Cortex of kidney (tissue), 1 donor: ENCODE measurements at places on chromosomes 11 and 22.

- no peak for DNase-seq
Observed at GRCh38 chr11:127445476-127445875, 444.9 kb upstream of the KIRREL3 start.

- no peak for DNase-seq
Observed at GRCh38 chr11:47236482-47236881, 12.1 kb downstream of the ACP2 start.

DNA sequence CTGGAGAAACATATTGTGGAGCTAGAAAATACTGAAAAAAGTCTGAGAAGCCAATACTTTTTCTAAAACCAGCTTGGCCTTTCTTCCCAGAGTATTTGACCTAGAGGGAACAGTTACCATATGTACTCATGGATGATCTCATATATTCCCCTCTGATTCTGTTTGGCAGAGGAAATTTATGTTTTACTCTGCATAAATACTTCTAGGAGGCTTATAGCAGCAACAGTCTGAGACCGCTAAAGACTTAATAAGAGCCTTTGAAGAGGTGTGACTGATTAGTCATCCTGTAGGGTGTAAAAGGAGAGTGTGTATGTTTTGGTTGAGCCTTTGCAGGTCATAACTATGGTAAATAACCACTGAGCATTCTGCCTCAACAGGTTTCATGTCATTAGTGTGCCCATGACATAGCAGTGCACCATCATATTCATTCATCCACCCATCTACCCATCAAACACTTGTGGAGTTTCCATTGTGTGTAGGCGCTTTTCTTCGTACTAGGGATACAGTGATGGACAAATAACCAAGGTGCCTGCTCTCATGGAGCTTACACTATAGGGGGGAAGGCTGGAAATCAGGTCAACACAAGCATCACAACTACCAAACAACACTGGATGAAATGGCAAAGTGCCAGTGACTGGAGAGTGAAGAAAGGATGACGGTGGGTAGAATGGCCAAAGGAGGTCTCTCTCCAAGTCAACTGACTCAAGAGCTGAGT, 44.5 kb downstream of the TRAF6 start:
- DNase-seq: no peak

DNA sequence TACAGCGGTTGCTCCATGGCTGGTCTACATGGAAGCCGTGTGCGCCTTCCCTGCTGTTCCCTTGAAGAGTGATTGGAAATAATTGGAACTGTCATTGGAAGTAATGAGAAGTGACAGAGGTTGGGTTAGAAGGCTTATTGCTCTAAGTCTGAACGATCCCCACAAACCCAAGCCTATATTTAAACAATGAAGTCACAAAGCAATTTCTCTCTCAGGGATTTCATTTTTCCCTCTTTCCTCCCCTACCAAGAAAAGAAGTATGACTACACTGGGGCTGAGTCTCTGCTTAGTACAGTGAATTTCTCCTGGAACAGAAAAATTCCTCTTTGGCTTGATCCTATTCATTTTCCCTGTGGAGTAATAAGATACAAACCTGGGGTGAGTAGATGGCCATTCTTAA, 7.8 kb downstream of the CLMP start:
- no peak for DNase-seq

DNA sequence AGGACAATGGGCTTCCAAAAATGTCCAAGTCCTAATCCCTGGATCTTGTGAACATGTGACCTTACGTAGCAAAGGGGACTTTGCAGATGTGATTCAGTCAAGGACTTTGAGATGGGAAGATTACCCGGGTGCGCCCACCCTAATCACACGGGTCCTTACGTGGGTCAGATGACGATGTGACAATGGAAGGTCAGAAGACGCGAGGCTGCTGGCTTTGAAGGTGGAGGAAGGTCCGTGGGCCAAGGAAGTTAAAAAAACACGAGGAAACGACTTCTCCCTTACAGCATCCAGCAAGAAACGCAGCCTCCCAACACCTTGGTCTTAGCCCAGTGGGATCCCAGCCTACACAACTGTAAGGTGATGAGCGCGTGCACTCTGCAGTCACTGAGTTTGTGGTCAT, 860.1 kb downstream of the TBC1D22A start:
- no peak for DNase-seq

DNA sequence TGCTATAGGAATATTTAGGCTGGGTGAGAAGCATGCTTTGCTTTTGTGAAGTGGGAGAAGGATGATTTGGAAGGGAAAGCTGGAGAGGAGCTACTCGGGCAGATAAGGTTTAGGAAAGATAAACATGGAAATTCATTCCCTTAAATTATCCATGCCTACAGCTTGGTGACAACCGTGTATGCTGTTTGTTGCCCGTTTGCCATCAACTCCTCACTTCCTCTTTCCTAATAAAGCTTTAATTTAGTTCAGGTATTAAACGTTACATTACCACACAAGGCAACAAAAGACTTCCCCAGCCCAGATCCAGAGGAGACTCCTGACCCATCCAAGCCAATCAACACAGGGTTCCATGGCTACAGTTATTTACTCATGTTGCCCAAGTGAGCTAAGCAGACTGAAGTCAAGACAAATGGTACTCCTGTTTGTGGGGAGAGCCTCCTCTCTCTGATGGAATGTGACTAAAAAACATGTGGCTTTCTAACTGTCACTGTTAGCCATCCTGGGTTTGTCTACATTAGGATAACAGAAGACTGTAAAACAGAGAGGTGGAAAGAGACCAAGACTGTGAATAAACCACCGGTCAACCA, 101.7 kb upstream of the GRAMD1B start:
- DNase-seq: no peak

GRCh38 chr11:34213366-34213765, 107.9 kb downstream of the NAT10 start:
- no peak for DNase-seq

- no peak for DNase-seq
Observed at GRCh38 chr11:119195680-119196079, 10.4 kb downstream of the NHERF4 start.

DNA sequence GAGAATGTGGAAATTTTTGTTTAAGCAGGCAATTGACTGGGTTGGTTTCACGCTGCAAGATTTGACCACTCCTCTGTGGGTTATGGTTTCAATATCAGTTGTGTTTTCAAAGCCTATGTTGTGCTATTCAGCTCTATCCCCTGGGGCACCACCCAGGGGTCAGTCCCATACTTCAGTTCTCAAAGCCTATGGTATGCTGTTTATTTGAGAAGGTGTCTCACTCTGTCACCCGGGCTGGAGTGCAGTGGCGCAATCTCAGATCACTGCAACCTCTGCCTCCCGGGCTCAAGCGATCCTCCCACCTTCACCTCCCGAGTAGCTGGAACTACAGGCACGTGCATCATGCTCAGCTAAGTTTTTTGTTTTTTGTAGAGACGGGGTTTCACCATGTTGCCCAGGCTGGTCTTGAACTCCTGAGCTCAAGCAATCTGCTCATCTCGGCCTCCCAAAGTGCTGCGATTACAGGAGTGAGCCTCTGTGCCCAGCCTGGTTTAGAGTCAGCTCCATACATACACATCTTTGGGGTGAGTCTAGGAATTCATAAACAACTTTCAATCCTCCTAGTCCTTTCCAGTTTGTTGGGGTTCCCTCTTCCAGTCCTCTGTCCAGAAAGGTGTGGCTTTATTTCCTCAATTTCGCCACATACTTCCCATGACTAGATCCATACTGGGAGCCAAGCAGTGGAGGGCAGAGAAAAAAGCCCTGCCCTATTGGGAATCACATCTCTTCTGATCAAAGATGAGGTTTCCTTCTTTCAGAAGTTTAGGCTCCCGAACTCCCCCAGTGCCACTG, 35.0 kb upstream of the MAPK1 start:
- DNase-seq: no peak

GRCh38 chr11:70169127-70169526, 34.0 kb upstream of the FADD start:
- no peak for DNase-seq

GRCh38 chr11:134052988-134053945, 15.6 kb upstream of the JAM3 start:
- DNase-seq: no peak

- no peak for DNase-seq
Observed at GRCh38 chr22:17117400-17117799, 3.8 kb downstream of the TMEM121B start.

DNA sequence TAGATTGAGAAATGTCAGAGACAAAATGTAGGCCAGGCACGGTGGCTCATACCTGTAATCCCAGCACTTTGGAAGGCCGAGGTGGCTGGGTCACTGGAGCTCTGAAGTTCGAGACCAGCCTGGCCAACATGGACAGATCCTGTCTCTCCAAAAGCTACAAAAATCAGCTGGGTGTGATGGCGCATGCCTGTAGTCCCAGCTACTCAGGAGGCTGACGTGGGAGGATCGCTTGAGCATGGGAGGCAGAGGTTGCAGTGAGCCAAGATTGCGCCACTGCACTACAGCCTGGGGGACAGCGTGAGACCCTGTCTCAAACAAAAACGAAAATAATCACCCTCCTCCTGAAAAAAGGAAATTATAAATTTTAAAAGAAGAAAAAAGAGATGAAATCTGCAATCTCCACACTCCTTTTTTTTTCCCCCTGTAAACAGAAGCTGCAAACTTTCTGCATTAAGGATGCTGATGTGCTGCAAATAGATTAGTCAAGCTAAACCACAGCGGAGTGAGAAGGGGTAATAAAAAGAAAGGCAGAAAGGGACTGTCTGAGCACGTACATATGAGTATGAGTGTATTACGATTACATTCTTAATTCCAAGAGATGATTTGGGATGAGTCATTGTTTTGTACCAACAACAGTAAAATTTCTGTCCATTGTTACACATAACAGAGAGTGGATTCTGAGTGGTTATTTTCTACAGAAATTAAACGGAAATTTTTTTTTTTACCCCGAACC, 87.3 kb downstream of the SIK3 start:
- no peak for DNase-seq

DNA sequence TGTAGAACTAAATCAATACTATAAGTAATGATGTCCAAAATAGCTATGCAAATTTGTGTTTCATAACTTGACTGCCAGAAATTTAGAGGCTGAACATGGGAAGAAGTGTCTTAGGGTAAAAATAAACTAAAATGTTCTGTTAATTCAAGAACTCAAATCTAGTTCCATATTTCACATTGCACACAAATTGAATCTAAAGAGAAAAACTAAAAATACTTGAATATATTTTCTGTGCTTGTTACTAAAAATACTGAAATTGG, 43.5 kb downstream of the FANCF start:
- DNase-seq: no peak

DNA sequence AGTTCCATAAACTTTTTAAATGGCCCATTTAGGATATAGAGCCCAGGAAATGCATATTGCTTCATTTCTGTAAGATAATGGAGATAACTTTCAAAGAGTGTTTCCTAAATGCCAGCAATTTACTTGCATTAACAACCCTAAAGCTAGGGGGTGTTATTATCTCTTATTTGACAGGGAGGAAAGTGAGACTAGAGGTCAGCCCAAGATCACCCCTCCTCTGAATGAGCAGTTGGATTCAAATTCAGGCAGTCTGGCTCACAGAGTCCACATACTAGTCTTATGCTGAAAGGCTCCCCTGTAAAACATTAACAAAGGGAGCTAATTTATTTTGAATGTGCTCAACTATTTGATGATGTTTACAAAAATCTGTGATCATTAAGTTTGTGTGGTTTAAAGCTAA, 49.9 kb upstream of the TRIM77 start:
- DNase-seq: no peak

- no peak for DNase-seq
Observed at GRCh38 chr11:60371386-60371785, 6.9 kb upstream of the MS4A7 start.

GRCh38 chr11:102836290-102836875, 7.0 kb downstream of the MMP3 start:
- DNase-seq: no peak

GRCh38 chr11:45105233-45105983, 41.0 kb upstream of the PRDM11 start:
- DNase-seq: no peak

DNA sequence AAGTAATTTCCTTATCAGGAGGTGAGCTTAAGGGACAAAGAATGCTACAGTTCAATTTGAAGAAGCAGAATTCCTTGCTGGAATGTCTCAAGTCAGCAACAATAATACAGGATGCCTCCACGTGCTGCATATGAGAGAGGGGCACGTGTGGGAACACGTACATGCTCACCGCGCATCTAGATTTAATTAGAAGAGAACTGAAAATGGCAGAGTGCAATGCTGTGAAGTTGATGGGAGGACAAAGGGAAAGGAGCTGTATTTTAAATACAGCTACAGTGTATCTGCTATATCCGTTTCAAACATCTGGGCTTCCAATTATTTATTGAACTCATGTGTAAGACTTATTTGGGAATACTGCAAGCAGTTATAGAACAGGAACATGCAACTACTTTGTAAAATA, 328.7 kb downstream of the SOX6 start:
- no peak for DNase-seq

DNA sequence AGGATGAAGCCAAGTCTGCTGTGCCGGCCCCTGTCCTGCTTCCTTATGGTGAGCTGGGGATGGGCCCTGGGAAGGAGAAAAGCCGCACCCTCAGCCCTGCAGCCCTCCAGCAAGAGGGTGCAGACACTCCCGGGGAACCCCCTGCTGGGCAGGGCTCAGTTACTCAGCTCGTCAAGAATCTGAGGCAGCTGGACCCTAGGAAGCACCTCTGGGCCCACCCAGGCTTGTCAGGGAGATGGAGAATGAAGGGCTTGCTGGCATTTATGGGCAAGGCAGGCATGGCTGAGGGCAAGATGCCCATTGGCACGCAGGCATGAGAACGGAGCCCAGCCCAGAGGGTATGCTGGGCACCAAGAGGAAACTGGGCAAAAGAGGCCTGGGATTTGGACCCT, 12.9 kb downstream of the RELT start:
- no peak for DNase-seq

DNA sequence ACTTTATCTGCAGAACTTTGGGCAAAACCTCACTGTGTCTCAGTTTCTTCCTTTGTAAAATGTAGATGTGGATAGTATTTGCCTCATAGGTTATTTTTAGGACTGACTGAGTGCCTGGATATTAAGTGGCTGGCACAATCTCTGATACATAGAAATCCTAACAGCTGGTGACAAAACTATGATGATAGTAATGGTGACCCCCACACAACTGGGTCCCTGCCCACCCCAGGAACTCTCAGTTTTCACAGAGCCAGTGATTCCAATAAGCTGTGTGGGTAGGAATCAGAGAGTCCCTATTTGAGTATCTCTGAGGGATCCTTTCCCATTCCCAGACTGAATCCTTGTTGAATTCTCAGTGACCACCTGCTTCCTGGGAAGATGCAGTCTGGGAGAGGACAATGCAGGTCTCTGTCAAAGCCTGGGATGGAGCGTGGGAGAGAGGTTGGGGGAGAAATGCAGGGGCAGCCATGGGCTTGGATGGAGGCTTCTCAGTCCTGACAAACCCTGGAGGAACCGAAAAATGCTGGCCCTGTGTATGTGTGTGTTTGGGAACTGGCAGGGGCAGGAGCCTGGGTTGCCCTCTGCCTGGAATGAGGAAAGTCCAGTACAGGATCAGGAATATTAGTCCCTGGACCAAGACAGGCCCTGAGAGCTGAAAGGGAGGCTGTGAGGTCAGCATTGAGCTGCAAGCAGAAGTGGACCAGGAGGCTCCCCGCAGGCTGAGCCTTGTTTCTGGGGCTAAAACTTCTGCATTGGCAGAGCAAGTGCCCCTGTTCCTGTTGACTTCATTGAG, 6.1 kb upstream of the P2RY6 start:
- DNase-seq: no peak
